ENCODE measurements at places on chromosomes 1 and 21.

DNA sequence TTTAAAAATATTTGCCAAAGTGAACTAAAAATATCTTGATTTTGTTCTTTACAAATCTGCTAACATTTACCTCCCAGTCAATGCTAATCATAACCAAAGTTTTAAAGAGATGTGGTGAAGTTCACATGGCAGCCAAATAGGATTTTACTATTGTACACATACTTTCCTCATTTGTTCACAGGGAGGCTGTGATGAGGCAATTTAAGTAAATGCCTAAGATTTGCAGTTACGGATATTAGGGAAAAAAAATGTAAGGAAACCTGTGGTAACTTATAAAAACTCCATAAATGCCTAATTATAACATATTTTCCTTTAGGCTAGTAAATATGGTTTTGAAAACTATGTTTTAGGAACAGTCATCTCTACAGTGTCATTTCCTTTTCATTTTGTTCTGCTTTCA, 32.4 kb downstream of the RGS5 start:
- no peak for DNase-seq

- no peak for DNase-seq
Observed at GRCh38 chr1:98090351-98090750, 169.5 kb upstream of the DPYD start.

DNA sequence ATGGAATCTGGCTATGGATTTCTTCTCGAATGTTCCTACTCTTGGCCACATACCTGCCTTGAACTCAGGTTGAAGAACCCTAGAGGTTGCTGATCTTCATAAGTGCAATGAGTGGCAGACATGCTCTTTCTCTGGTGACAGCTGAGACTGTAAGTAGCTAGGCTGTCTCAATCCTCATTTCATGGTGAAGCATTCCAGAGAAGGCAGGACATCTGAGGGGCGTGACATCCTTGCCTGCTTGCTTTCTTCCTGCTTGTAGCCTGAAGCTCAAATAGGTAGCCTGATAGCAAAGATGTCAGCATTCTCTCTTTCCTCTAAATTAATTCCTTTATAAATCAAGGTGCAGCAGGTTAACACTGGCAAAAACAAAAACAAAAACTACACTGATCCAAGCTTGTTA, 114.6 kb upstream of the MAGI3 start:
- DNase-seq, result no peak

- DNase-seq, result no peak
Observed at GRCh38 chr1:115651391-115651790, 9.6 kb downstream of the VANGL1 start.

DNA sequence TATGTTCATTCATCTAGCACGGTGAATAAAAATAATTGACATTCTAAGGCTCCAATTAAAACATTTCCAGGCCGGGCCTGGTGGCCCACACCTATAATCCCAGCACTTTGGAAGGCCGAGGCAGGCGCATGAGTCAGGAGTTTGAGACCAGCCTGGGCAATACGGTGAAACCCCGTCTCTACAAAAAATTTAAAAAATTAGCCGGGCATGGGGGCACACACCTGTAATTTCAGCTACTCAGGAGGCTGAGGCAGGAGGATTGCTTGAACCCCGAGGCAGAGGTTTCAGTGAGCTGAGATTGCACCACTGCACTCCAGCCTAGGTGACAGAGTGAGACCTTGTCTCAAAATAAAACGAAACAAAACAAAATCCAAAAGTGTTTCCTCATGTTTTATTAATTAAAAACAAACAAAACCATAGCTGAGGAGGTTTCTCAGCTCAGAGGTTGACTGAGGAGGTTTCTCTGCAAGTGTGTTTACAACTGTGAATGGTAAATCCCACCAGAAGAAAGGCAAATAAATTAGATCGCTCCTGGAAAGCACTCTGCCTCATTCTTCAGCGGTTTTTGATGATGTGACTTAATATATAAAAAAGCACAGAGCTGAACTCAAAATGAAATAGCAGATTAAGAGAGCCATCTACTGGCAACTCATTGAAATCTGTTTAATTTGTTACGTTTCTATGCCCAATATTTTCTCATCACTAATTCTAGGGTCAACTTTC, 37.7 kb upstream of the ATG4C start:
- no peak for DNase-seq

GRCh38 chr1:22131875-22132486, 10.9 kb downstream of the WNT4 start:
- peak; percentile 79 for DNase-seq

- no peak for DNase-seq
Observed at GRCh38 chr1:54277451-54278341, 77.7 kb downstream of the MRPL37 start.

- DNase-seq, result no peak
Observed at GRCh38 chr1:179441501-179441900, 75.7 kb downstream of the AXDND1 start.

- no peak for DNase-seq
Observed at GRCh38 chr21:29323189-29323588, 24.5 kb downstream of the BACH1 start.

DNA sequence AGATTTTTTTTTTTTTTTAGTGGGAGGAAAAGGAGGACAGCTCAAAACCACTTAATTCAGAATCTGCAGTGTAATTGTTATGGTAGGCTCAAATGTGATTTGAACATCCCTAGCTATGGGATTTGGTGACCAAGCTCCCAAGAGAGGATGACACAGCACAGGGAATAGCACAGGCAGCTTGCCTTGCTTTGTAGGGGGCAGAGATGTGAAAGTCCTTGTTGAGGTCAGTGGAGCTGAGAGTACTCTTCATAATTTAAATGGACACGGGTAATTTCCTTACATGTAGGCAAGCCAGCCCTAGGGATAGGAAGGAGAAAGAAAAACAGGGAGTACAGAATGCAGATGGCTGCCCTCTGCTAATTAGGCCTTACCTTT, 3.2 kb upstream of the UCK2 start:
- DNase-seq, result no peak

- DNase-seq, result no peak
Observed at GRCh38 chr21:31893851-31894415, 21.1 kb downstream of the HUNK start.

GRCh38 chr1:170145770-170146676, at the start of gene NTMT2:
Gene NTMT2 (plus strand): TSS chr1:170145959. CDS start chr1:170146108, 149 bp downstream.
- DNase-seq, result peak; percentile 69

DNA sequence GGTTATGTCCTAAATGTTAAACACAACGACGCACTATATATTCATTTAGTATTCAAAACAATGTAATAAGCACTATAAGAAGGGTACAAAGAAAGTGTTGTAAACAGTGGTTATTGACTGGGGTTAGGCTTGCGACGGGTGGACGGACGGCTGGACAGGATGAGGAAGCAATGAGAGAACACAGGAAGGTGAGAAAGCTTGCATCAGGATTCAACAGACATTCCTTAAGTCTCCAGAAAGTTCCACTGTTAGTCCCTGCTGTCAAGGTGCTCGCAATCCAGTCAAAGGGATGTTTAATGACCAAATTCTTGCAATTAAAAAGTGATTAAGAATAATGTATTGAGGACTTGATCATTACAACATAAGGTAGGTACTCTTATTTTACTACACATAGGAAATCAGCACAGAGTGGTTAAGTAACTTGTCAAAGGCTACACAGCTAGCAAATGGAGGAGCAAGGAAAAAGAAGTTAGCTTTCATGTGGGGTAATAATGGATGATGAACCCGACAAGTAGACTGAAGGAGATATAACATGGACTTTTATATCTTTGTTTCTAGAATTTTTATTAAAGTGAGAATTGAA, 994 bp upstream of the ACBD6 start:
- DNase-seq, result no peak

- no peak for DNase-seq
Observed at GRCh38 chr1:219027146-219027673, 146.5 kb upstream of the LYPLAL1 start.

GRCh38 chr1:19967808-19968207, 11.6 kb downstream of the PLA2G2A start:
- DNase-seq, result no peak

Measured in NCI-H2081 (cell line).